CD4-positive, alpha-beta T cell treated with Interleukin-15 for 4 hours (primary cell): ENCODE measurements at places on chromosomes 2 and 18.

- no peak for DNase-seq
Measured at GRCh38 chr2:2799151-2799697, 468.1 kb upstream of the MYT1L start.

- DNase-seq: no peak
Measured at GRCh38 chr2:96800061-96801004, 15.7 kb upstream of the CNNM3 start.

GRCh38 chr2:160582490-160583145, 89.0 kb upstream of the RBMS1 start:
- DNase-seq: no peak

DNA sequence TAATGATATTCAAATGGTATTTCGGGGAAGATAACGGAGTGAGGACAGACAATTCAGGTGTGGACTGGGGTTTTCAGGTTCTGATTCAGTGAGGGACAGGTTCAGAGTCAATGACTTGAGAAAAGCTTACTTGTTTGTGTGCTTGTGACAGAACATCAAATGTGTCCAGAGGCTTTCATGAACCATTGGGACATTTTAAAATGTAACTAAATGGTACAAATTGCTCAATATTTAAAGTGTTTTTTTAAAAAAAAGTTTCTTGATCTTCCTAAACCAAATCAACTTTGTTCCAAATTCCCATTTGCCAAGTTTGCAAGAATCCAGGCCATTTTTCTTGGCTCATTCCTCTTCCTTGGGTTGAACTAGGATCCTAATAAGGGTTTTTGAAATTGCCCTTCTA, 59.4 kb upstream of the BZW1 start:
- no peak for DNase-seq
